ENCODE measurements at places on chromosomes 2 and 18.

GRCh38 chr2:59761966-59762365, 791.5 kb downstream of the BCL11A start:
- no peak for DNase-seq
- no peak overlapping the region for H3K27ac ChIP-seq
- H3K4me3 ChIP-seq: no peak overlapping the region

DNA sequence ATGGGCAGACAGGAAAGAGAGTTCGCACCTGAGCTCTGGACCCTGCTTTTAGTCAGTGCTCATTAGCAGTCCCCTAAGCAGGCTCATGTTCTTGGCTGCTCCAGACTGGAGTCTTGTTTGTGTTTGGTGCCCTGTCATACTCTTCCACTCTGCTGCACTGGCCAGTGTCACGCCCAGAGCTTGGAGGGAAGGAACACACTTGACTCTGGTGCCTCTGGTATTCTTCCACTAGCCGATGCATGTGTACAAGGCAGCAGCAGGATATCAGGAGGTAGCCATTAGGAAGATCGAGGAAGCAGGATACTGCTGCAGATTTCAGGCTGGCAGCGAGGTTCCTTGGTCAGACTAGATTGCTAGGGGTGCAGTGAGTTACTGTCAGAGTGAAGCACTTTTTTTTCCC, 81.4 kb upstream of the B3GNT2 start:
- H3K36me3 ChIP-seq: no peaks in the 10 kb centered on the region
- H3K4me3 ChIP-seq: no peak overlapping the region
- H3K27ac ChIP-seq: no peak overlapping the region
- peaks cover 48% of the 10 kb centered on the region for H3K4me1 ChIP-seq
- DNase-seq: peak; percentile 27

GRCh38 chr18:54119524-54120019, 104.9 kb downstream of the MBD2 start:
- no peak overlapping the region for H3K27ac ChIP-seq
- H3K4me1 ChIP-seq: peaks cover 17% of the 10 kb centered on the region
- H3K27me3 ChIP-seq: no peaks in the 10 kb centered on the region
- peak; percentile 88 for DNase-seq

- no peak overlapping the region for H3K27ac ChIP-seq
- no peaks in the 10 kb centered on the region for H3K4me1 ChIP-seq
- no peak for DNase-seq
Measured at GRCh38 chr2:31739161-31739560, 158.4 kb upstream of the SRD5A2 start.

GRCh38 chr2:196821195-196821594, 12.0 kb upstream of the C2orf66 start:
- no peaks in the 10 kb centered on the region for H3K36me3 ChIP-seq
- H3K27me3 ChIP-seq: no peaks in the 10 kb centered on the region
- H3K4me3 ChIP-seq: no peak overlapping the region
- no peak overlapping the region for H3K27ac ChIP-seq
- DNase-seq: no peak
- H3K4me1 ChIP-seq: no peaks in the 10 kb centered on the region

DNA sequence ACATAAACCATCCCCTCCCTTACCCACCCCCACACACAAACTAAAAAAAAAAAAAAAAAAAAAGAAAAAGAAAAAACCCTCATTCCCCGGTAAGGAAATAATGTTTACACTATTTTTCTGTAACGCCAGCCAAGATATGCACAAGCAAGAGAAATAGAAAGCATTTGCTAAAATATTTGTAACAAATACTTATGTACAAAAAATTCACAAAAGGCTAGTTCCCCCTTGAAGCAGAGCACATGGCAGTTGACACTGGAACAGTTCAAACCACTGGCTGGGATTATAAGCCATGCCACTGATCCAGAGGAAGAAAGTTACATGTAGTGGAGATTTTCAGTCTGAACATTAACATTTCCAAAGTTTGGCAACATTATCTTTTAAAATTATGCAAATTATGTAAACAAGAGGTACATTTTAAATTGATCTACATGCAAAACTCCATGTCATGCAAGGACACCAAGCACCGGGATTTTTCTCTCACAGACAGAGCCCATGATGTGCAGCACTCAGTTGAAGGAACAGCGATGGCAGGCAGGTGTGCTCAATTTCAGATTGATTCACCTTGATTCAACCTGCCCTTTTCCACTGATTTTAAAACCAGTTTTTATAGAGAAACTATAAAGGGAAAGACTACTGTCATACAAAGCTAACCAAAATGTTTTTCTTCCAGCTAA, 21.4 kb downstream of the PNO1 start:
- no peaks in the 10 kb centered on the region for H3K27me3 ChIP-seq
- no peak for DNase-seq
- peaks cover 12% of the 10 kb centered on the region for H3K36me3 ChIP-seq
- H3K4me3 ChIP-seq: no peak overlapping the region
- peaks cover 4% of the 10 kb centered on the region for H3K4me1 ChIP-seq

- H3K4me3 ChIP-seq: no peak overlapping the region
- H3K36me3 ChIP-seq: no peaks in the 10 kb centered on the region
- H3K27ac ChIP-seq: no peak overlapping the region
- no peaks in the 10 kb centered on the region for H3K27me3 ChIP-seq
- no peak for DNase-seq
Measured at GRCh38 chr2:14616342-14616741, 16.2 kb upstream of the LRATD1 start.

DNA sequence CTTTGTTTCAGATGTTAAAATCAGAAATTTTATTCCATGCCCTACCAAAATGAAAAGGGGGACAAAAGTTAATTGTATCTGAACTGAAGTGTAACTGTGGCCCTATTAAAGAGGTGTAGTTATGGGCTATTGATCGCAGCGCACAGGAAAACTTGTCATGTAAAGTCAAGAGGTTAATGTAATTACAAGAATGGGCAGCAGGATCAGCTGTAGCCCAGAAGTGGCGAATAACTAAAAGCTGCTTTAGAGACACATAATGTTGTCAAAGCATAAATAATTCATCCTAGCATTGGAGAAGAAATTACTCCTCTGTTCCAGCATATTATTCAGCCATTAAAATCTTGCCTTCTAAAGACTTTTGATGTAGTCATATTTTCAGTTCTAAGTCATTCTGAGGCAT, 211.8 kb downstream of the EPHA4 start:
- H3K4me1 ChIP-seq: peaks cover 6% of the 10 kb centered on the region
- no peak for DNase-seq
- H3K36me3 ChIP-seq: no peaks in the 10 kb centered on the region

- no peak for DNase-seq
- no peak overlapping the region for H3K4me3 ChIP-seq
- no peak overlapping the region for H3K27ac ChIP-seq
Measured at GRCh38 chr2:50133766-50134165, 898.2 kb downstream of the NRXN1 start.

DNA sequence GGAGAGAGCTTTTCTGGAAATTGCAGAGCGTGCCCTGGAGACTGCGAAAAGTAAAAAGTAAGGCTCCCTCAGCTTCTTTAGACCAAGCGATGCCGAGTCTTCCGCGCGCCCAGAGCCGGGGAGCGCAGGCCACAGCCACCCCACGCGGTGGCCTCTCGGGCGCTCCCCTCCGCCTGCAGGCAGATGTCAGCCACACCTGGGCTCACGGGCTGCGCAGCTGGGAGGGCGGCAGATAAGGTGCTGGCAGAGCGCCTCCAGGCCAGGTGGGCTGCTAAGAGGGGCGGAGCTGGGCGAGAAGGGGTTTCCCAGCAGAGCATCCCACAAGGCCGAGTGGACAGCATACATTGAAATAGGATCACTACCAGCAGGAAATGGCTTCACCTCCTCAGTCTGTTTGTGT, 81.7 kb downstream of the ARHGEF4 start:
- no peaks in the 10 kb centered on the region for H3K36me3 ChIP-seq
- peaks cover 15% of the 10 kb centered on the region for H3K27me3 ChIP-seq
- H3K27ac ChIP-seq: no peak overlapping the region
- peak; percentile 57 for DNase-seq
- H3K4me1 ChIP-seq: peaks cover 5% of the 10 kb centered on the region

- no peak for DNase-seq
- H3K36me3 ChIP-seq: no peaks in the 10 kb centered on the region
- no peak overlapping the region for H3K4me3 ChIP-seq
- no peaks in the 10 kb centered on the region for H3K27me3 ChIP-seq
- no peaks in the 10 kb centered on the region for H3K4me1 ChIP-seq
- H3K27ac ChIP-seq: no peak overlapping the region
Measured at GRCh38 chr2:203682688-203683130, 23.7 kb upstream of the CD28 start.

DNA sequence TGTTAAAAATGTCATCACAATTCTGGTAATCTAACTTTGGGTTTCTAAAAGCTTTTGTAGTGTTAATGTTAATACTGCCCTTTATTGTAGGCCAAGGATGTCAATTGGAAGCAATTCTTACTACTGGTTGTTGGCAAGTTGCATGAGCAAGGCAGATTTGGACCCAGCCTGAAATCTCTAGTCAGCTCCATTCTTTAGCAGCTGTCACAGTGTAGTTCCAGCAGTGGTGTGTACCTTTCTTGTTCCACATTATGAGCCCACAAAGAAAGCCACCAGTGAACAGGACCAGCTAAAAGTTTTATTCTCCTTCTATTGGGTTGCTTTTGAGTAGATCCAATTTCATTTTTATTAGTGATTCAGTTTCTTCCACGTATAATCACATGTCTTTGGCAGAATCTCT, 133.8 kb downstream of the CAMKMT start:
- no peak overlapping the region for H3K4me3 ChIP-seq
- DNase-seq: no peak
- no peak overlapping the region for H3K27ac ChIP-seq
- H3K27me3 ChIP-seq: no peaks in the 10 kb centered on the region
- no peaks in the 10 kb centered on the region for H3K36me3 ChIP-seq

- no peak overlapping the region for H3K4me3 ChIP-seq
- no peaks in the 10 kb centered on the region for H3K27me3 ChIP-seq
Measured at GRCh38 chr2:122138561-122138960, 383.1 kb downstream of the TSN start.

- H3K4me3 ChIP-seq: no peak overlapping the region
- H3K4me1 ChIP-seq: 0 out of 2 replicates have a peak, but pooled peaks cover 4% of the 10 kb centered on the region
- H3K27me3 ChIP-seq: no peaks in the 10 kb centered on the region
Measured at GRCh38 chr2:28326881-28327505, 65.7 kb upstream of the FOSL2 start.

GRCh38 chr2:144374163-144374661, 145.7 kb downstream of the ZEB2 start:
- no peak overlapping the region for H3K4me3 ChIP-seq
- no peak for DNase-seq
- H3K27me3 ChIP-seq: no peaks in the 10 kb centered on the region
- H3K36me3 ChIP-seq: no peaks in the 10 kb centered on the region

DNA sequence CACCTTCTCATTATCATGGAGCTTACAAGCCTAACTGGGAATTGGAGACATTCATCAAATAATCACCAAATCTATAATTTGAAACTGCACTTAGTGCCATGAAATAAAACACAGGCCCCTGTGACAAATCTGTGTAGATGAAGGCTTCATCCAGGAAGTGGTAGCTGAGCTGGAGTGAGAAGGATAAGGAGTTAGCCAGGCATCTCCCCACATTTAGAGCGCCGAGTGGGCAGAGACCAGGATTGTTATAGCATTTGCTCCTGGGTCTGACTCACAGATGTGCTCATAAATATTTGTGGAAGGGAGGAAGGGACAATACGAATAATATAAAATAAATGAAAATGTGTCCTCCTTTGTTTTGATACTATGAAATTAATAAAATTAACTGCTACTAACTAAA, 2.5 kb upstream of the MAT2A start:
- peaks cover 17% of the 10 kb centered on the region for H3K36me3 ChIP-seq
- no peak overlapping the region for H3K4me3 ChIP-seq
- no peak overlapping the region for H3K27ac ChIP-seq
- DNase-seq: no peak
- no peaks in the 10 kb centered on the region for H3K27me3 ChIP-seq

DNA sequence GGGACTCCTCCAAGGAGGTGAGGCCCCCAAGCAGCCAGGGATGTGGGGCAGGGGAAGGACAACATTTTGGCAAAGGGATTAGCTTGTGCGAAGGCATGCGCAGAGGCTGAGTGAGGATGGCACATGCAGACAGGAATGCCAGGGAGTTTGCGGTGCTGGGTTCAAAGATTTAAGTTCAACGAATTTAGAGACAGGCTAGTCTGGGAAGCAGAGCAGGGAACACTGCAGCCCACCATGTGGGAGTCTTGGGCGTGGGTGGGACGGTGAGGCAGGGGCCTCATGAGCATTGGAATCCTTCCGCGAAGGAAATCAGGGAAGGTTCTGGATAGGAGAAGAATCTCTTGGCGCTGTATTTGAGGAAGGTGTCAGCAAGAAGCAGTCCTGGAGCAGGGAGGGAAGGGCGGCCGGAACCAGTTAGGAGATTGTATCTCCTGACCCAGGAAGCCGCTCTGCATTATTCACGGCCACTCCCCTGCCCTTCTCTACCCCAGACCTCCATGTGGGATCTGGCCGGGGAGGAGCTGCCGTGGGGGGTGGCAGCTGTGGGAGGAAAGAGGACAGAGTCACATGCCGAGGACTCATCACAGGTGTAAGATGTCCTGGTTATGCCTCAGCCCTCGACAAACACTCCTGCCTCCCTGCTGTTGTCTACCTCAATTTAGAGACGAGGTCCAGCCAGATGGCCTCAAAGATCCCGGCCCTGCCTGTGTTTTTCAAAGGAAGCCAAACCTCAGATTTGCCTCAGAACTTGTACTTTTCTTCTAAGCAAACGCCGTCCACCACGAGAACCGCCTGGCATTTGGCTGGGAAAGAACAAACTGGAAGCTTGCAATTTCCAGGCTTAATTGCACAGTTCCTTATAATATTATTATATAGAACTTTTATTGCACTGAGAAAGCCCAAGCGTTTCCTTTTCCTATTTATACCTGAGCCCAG, 123.7 kb upstream of the SMAD2 start:
- no peak overlapping the region for H3K4me3 ChIP-seq
- peaks cover 5% of the 10 kb centered on the region for H3K4me1 ChIP-seq
- DNase-seq: no peak

DNA sequence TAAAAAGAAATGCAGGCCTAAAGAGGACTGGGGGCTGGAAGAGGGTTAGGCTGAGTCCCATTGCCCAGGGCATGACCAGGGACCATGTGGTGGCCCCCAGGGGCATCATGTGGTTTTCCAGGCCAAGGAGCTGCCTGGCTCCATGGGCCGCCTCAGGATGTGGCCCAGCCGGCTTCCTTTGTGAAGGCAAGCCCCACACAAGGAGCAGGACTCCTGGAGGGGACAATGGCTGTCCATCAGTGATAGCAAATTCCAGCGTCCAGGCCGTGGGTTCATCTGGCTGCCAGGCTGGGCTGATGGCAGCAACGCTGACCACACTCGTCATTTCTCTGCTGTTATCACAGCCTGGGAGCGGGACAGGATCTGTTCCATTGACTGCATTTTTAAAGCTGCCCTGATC, 82.5 kb downstream of the GBX2 start:
- H3K27ac ChIP-seq: peak overlapping the region; percentile 80
- peaks cover 74% of the 10 kb centered on the region for H3K4me1 ChIP-seq
- H3K27me3 ChIP-seq: no peaks in the 10 kb centered on the region
- no peaks in the 10 kb centered on the region for H3K36me3 ChIP-seq
- H3K4me3 ChIP-seq: no peak overlapping the region
- DNase-seq: no peak

All from GM23338 (cell line).